ENCODE measurements at places on chromosomes 3 and 15.

DNA sequence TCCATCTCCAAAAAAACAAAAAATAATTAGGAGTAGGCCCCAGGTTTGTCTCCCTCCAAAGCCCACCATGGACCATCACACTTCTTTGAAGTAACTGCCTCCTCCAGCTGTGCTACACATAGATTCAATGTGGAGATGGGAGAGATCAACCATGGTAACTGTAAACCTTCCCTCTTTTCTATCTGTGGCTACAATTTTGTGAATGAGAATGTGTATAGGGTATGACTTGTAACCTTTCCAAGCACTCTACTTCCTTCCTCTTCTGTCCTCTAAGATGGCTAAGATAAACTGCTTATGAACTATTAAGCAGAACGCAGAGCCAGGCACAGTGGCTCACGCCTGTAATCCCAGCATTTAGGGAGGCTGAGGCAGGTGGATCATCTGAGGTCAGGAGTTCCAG lies 55.5 kb upstream of the ATP11B start:
- DNase-seq: no peak

DNA sequence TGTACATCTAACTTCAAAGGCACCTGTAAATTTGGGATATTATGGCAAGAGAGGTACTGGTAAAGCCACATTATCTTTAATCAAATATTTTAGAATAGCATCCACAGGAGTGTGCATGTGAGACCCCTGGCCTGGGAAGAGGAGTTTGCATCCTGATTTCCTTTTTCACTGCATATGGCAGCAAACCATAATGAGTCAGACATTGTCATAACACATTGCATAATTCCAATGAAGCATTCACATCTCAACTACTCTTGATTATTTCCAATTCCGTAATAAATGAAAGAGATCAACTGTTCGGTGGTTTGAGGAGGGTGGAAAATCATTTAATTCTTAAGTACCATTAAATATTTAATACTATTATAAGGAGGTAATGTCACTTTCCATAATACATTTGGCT lies 215.0 kb downstream of the MECOM start:
- no peak for DNase-seq

DNA sequence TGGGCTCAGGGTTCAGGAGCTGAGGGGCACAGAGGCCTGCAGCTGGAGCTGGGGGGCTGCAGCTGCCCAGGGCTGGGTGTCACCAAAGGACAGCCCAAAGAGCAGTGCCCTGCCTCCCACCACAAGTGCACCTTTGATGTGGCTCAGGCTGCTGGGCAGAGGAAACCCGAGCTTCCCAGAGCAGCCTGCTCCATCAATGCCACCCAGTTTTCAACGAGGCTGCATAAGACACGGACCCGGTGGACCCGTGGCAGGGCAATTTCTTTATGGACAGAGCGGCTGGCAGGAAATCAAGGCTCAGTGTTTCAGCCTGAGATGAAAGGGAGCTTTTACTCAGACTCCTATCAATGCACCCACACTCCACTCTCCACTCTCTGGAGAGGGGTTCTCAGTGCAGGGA lies 18.7 kb downstream of the SEMA5B start:
- no peak for DNase-seq

DNA sequence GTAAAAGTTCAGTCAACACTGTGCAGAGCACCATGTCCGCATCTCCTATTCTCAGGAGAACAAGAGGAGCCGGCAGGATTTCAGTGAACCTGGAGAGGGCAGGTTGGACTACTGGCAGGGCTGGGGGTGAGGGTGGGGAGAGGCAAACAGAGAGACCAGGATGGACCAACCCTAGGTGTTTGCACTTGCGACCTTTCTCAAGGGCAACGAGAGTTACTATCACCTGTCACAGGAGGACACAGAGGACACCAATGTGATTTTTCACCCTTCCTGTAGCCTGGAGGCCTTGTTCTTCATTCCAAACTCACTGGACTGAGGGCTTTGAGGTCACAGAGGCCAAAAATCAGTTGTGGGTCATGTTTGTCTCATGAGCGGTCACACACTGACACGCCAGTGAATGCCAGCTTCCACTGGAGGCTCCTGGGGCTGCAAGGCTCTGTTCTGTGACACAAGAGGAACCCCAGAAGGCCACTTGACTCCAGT lies 89.5 kb downstream of the CPN2 start:
- DNase-seq: no peak

DNA sequence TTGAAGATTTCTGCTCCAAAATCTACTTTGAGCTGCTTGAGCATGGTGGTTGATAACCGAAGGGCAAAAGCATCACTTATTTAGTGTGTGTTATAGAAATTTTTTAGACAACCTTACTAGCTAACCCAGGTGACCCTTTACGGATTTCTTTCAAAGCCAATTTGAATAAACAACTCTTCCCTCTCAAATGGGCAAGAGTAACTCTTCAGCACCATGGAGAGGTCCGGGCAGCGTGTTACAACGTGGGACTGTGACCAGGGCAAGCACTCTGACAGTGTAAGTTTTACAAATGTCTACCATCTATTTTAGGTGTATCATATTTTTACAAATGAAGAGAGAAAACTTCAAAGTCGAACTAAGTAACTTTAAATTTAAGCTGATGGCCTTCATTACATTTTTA lies 471.8 kb downstream of the MFSD1 start:
- DNase-seq: peak; percentile 68

GRCh38 chr3:149832086-149832485 lies 19.1 kb downstream of the RNF13 start:
- no peak for DNase-seq

GRCh38 chr3:185856652-185857051 lies 31.8 kb upstream of the IGF2BP2 start:
- no peak for DNase-seq

DNA sequence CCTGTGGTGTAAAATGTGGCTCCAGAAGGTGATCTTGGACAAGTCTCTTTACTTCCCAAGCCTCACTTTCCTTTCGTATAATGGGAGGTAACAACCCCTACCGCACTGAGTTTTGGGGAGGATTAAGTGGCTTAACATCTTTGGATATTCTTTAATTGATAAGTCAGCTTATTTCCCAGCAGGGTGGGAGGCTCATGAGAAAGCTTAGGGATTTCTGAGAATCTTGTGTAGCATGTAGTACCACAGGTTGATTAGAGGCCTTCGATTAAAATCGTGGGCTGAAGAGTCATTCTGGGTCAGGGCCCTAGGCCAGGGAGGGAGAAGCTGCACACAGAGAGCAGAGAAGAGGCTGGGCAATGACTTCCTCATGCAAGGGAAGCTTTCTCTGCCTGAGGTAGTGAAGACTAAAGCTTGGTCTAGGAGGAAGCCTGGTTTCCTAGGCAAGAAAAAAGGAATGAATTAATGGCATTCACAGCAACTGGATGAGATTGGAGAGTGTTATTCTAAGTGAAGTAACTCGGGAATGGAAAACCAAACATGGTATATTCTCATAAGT lies 1.5 kb upstream of the NMNAT3 start:
- DNase-seq: no peak

DNA sequence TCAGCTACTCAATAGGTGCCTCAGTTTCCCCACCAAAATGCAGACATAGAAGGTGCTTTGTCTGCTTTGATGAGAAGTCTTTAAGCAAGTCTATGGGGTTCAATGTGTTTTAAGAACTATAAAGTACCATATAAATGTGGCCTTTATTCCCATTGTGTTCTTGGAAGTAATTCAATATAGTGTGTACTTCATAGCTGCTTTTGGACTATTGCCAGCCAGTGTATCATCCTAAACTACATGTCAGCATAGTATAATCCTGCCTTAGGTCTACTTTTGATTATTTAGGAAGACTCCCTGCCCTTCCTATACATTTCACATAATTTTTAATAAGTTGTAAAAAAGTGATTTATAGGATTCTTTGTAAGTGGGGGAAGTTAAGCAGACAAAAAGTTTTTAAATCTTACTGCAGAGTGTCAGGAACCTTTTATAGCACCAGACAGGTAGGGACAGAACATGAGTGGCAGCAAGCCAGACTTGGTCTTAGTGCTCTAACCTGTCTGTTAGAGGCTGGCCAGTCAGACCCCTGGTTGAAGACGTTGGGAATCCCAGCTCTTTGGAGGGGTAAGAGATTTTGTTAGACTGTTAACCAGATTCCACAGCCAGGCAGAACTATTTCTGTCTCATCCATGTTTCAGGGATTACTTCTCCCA lies 48.4 kb downstream of the MLH1 start:
- no peak for DNase-seq

DNA sequence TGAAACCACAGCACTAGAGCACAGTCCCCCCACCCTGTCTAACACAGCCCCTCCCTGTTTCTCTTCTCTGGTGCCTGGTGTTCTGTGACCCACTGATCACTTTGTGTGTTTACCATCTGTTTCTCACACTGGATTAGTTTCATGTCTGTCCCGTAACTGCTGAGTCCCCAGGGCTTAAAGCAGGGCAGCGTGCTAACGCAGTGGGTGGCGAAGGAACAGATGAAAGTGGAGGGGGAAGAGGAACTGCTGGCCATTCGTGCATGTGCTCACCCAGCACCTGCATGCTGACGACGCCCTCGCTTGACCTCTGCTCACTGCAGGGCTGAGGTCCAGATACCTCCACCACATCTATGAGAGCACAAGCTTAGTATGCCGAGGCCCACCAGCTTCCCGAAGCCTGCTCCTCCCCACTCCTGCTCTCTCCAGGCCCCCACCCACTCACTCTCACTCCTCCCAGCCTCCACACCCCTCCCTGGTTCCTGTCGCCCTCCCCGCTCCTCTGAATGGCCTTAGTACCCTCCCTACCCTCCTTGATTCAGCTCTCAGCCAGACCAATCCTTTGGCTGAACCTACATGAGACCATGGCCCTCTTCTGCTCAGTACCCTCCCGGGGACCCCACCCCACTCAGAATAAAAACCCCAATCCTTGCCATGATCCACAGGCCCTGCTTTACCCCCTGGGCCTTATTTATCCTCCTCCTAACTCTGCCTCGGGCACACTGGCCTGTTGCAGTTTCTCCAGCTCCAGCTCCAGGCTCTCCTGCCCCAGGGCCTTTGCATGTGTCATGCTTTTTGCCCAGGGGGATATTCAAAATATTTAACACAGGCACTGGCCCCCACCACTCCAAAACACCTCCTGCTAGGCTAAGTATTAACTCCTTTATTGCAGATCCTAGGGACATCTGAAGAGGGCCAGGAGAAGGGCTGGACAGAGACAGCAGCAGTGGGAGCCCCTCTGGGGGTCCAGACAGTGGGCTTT lies 15.1 kb upstream of the IQSEC1 start:
- DNase-seq: no peak

DNA sequence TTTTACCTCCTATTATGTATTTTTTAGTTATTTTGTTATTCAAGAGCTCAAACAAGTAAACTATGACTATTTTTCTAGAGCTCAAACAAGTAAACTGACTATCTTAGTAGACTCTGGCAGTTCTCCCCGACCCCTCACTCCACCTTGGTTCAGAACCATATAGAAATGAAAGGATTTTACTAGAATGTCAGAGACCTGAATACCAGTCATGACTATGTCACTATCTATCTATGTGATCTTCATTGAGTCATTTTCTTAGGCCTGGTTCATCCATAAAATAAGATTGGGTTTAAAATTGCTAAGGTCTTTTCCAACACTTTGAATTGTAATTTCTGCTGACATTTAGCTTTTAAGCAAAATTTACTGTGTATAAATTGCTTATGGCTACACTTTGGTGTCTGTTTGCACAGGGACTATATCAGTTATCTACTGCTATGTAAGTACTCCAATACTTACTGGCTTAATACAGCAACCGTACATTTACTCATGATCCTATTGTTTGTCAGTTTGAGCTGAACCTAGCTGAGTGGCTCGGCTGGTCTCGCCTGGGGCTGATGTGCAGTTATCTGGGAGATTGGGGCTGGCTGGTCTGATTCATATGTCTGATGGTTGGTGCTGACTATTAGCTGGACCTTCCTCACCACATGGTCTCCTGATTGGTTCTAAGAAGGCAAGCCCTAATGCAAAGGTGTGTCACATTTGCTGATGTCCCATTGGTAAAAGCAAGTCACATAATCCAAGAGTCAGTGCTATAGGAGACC lies 37.0 kb downstream of the RASA2 start:
- DNase-seq: no peak

DNA sequence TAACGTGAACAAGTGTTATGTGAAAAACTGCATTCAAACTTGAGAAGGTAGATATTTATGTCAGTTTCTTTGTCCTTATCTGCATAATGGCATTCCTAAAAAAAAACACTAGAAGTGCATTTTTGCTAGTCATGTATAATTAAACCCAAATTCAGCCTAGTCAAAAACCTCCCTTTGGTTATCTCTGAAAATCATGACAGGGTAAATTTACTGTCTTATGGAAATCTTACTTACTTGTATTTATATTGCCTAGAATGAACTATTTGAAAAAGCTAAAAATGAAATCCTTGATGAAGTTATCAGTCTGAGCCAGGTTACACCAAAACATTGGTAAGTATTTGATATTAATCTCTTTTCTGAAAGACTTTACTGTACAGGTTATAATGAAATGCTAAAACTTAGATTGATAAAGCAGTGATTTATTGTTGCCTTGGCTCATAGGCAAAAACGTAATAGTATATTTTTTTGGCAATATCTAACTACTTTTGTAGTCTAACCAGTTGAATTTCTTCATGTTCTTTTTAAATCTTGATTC lies 55.6 kb downstream of the OPA1 start:
- DNase-seq: no peak

GRCh38 chr3:195762611-195763010 lies 41.8 kb downstream of the MUC20 start:
- no peak for DNase-seq

GRCh38 chr3:170354760-170355159 lies 2.8 kb upstream of the SKIL start:
- DNase-seq: no peak

GRCh38 chr3:15638193-15638890 lies 36.8 kb downstream of the BTD start:
- DNase-seq: no peak

- DNase-seq: no peak
These were observed 950.1 kb downstream of the DIPK2A start for GRCh38 chr3:144921710-144922109.

DNA sequence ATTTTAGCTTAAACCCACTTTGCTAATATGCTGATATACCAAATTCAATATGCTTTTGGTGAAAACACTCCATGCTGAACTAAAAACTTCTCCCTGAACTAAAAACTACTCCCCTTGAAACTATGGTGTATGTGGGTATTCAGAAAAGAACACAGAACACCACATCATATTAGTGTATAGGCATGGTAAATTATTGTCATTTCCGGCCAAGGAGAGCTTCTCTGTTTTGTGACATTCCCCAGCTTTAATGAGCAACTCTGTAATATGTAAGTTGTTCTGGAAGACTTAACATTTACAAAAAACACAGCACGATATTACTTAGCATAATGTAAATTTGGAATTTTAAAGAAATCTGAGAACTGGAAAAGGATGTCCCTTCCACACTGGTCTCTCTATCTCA lies 269.9 kb upstream of the WNT5A start:
- no peak for DNase-seq

- DNase-seq: peak; percentile 61
These were observed 1.6 kb upstream of the SIN3A start for GRCh38 chr15:75452865-75453702.

DNA sequence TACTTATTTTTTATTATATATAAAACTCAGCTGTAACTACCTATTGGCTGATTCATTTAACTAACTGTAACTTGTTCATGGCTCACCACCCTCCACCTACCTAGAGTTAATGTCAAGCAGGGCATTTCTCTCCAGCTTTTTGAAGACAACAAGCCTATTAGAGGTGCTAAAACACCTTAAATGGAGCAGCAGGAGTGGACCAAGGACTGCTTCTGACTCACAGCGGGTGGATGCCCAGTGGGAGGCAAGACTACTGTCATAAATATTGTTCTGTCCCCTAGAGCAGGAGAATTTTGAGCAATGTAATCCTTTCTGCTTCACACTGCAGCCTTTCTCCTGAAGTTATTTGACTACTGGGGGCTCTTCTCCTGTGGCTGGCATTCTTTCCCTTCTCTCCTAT lies 146.9 kb downstream of the CLSTN2 start:
- no peak for DNase-seq
